ENCODE measurements at places on chromosomes 16 and 17. TPM values are rescaled to one million over a fixed set of nuclear protein-coding genes. Genes with fewer than 3 reads are reported as not detected.

GRCh38 chr17:11618861-11619566 lies 20.7 kb downstream of the DNAH9 start:
- DNase-seq = no peak

CDK5R1 gene
- 20.3 TPM for total RNA-seq

DNA sequence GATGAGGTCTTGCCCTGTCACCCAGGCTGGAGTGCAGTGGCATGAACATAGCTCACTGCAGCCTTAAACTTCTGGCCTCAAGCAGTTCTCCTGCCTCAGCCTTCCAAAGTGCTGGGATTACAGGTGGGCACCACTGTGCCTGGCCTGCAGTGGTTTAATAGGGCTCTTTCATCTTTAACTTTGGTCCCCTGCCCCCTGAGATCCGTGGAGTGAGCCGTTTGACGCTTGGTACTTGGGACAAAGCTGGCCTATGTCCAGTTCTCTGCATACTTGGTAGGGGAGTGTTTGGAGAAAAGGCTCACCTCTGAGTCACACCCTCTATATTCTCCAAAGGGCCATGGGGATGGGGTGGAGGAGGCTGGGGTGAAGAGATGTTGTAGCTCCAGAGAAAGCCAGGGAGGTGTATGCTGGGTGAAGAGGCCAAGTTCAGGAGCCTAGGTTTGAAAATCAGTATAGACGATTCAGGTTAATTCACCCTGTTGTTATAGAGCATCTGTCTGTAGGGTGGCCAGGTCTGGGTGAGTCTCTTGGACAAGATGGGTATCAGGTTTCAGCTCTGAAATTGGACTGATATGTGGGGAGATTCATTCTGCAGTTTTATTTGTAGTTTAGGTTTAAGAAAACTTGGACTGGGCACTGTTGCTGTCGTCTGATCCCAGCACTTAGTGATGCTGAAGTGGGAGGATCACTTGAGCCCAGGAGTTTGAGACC lies 17.6 kb downstream of the ABCC1 start:
- no peak for DNase-seq

SDF2 gene
- 50.1 TPM for total RNA-seq

- DNase-seq = no peak
These were observed 30.2 kb downstream of the BRD7 start for GRCh38 chr16:50338371-50339231.

ACSM5 gene
- total RNA-seq = 8.7 TPM

TMEM204 gene
- 25.1 TPM for total RNA-seq

DNA sequence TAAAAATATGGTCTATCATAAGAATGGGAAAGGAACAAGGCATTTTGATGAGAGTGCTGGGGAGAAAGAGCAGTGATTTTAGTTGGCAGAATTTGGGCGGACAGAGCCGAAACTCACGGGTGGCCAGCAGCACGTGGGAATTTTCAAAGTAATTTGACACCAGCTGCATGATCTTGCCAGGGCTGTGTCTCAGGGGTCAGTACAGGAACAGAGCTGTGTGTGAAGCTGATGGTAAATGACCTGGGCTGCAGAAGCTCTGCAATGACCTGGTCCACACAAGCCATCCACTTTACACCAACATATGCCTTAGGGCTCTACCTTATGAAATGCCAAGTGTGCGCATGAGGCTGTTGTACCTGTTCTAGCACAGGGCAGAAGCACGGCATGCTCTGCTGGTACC lies 112.0 kb downstream of the ZFHX3 start:
- no peak for DNase-seq

- peak; percentile 65 for DNase-seq
These were observed 26.8 kb downstream of the WSCD1 start for GRCh38 chr17:6097005-6097279.

GRCh38 chr16:53886482-53887378 lies 182.8 kb downstream of the FTO start:
- DNase-seq = no peak

DNA sequence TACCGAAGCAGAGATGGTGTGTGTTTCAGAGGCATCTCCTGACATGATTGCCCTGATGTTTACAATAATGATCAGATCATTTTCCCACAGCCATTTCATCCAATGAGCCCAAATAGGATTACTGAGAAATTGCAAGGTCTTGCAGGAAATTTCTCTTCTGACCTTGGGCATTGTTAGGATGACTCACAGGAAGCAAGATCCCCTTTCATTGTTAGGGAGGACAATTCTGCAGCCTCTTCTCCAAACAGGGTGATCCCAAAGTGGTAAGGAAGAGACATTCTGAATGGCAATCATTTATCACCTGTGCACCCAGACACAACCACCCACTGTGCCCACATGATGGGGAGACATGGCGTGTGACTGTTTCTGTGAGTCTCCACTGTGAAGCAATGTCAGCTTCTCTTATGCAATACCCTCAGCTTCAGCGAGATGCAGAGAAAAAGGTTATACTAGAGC lies 306.7 kb upstream of the XYLT1 start:
- DNase-seq = no peak

MPV17L gene
- total RNA-seq = 4.5 TPM

DNA sequence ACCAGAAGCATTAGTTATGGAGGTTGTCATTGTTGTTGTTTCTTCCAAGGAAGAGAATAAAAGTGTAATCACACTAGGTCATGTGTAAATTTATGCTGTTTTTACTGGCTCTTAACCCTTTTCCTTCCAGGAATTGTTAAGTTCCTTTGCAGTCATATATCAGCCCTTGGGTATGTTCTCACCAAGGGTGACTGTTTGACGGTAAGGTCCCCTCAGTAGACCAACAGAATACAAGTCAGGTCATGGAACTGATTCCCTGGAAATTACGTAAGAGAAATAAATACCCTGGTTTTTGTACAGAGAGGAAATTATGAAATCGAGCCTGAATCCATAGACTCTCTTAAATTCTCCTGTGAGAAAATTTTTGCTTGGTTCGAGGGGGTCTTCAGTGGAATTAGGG lies 11.2 kb upstream of the KCNJ2 start:
- no peak for DNase-seq

GRCh38 chr17:2155573-2155972 lies 100.7 kb downstream of the HIC1 start:
- DNase-seq = no peak

ULK2 gene
- 19.2 TPM for total RNA-seq

ENPP7 gene
- 0.85 TPM for total RNA-seq

PIRT gene
- not detected for total RNA-seq

ESRP2 gene
- 0.29 TPM for total RNA-seq

APOH gene
- total RNA-seq = not detected

- peak; percentile 85 for DNase-seq
These were observed at the start of gene GNAO1 for GRCh38 chr16:56191156-56191815. TSS of gene GNAO1 (plus strand) at chr16:56191489. CDS start at chr16:56192236, 747 bp downstream.

DNA sequence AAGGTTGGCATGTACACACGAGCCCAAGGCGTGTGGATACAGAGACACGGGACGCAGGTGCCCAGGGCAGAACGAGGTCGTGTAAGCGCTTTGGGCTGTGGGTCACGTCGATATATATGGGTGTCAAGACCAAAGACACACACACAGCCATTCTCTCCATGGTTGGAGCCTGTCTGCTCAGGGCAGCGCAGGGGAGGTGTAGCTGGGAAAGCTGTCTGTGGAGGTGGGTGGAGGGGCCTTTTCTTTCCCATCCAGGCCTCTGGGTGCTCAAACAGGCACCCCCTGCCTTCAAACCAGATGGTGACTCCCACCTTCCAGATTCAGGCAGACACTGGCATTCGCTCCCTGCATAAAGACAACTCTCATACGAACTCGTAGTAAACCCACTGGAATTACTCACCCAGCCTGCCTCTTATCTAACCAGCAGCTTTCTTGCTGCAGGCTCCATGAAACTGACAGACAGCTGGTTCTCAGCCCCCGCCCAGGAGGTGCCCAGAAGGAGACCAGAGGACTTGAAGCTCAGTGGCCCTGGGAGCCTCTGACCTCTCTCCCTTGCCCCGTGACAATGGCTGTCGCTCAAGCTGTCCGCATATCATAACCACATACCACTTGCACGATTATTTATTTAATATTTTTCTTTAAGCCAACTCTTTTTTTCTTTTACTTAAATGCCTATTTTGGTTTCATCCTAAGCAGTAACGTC lies 237.1 kb downstream of the KATNIP start:
- no peak for DNase-seq

PRSS27 gene
- total RNA-seq = 0.84 TPM

- no peak for DNase-seq
These were observed 33.5 kb upstream of the SLC6A2 start for GRCh38 chr16:55622272-55622671.

Measured in spleen (tissue), 13 donors.